ENCODE measurements at places on chromosomes 5 and 9.

DNA sequence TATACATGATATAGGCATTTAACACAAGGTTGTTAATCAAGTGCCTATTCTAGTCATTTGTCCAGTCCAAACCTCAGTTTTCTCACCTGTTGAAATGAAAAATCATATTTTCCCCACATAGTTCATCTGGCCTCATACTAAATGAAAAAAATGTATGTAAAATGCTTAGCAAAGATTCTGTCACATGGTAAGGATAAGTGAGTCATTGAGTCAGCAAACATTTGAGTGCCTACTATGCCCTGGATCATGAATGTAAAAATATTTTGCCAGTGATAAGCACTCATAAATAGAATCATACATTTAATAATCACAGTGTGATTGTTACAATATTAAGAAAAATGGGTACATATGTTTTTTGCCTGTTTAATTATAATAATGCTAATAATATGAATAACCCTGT is 181.2 kb upstream of the PAPPA start:
- DNase-seq: no peak

DNA sequence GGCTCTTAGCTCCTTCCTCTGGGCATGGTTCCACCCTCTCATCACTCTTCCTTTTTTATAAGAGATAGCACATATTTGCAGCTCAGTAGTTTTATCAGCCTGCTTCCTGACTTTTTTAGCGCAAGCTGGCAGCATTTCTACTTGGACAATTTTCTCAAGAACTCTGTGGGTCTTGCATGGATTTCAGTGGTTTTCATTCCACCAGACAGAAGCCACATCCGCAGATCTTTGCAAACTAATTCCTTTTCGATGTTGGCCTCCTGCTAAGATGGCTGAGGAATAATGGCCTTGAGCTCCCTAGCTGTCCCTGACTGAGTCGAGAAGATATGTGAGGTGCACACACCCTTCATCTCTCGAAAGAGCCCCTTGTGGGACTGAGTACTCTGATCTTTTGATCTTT is 49.5 kb downstream of the GALNT12 start:
- no peak for DNase-seq

DNA sequence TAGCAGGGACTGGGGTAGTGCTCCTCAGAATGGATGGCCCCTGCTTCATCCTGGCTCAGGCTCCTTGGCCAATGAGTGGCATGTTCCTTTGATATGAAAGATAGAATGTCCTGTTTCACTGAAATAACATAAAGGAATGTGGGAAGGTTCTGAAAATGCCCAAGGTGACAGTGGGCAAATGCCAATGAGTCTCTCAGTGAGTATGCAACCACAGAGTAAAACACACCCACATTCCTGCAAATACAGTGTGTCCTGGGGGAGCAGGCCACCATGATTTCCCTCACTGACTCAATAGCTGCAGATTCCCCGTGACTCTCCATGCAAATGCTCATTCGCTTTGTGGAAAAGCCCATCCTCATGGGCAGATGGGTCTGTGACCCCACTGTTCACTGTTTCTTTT is 36.4 kb downstream of the ZNF366 start:
- no peak for DNase-seq

GRCh38 chr5:141664733-141665461 is 13.7 kb upstream of the FCHSD1 start:
- peak; percentile 86 for DNase-seq

- DNase-seq: no peak
Measured at GRCh38 chr5:67366276-67366675, 169.7 kb upstream of the CD180 start.

DNA sequence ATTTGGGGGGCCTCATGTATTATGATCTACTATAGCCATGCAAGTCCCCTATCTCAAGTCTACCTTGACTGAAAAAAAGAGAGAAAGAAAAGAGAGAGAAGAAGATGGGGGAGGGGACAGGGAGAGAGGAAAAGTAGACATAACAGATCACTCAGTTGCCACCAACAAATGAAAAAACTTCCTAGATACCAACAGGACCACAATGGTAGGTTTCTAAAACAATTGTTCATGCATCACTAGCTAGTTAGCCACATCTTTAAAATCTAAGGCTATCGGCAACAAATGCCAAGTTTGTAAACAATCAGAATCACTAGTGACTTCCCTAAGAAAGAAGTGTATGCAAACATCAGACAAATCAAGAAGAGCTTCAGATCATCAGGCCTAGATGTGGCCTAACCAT is 328.2 kb downstream of the BNC2 start:
- no peak for DNase-seq

DNA sequence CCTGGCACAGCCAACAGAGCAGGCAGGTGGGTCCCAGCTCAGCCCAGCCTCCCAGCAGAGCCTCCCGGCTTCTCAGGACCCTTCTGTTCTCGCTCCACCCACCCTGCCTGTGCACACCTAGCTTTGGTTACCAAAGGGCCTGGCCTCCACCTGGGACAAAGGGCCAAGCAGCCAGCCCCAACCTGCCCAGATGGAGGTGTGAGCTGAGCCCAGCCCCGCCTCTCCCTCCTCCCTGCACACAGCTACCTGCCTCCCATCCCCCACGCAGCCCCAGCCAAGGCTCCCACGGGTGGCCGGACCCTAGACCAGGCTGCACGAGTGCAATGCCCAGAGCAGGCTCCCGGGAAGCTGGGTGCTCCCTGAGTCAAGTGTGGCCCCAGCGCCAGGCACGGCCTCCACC is 5.6 kb downstream of the TPRN start:
- DNase-seq: no peak

- no peak for DNase-seq
Measured at GRCh38 chr5:58617241-58617640, 34.4 kb downstream of the RAB3C start.

GRCh38 chr5:55758231-55758630 is 20.4 kb downstream of the DDX4 start:
- DNase-seq: no peak

GRCh38 chr5:14879937-14880589 is 8.5 kb upstream of the ANKH start:
- DNase-seq: no peak

- DNase-seq: no peak
Measured at GRCh38 chr5:124660229-124661093, 86.0 kb downstream of the ZNF608 start.

GRCh38 chr9:18361646-18362045 is 112.3 kb upstream of the ADAMTSL1 start:
- DNase-seq: no peak

DNA sequence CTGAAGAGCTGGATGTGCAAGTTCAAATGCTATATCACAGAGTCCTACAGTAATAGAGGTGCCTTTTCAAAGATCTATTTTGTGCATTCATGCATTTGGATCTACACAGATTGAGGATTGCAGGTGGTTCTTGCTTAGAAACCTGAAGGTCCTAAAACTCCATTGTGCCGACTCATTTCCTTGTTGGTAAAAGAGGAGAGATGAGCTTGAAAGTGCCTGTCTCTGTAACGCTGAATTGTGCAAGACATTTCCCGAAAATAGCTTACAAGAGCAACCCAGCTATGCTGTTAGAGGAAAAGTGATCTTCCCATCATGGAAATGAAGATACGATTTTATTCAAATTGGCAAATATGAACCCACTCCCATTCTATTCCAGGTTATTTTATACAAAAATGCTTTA is 110.7 kb upstream of the CXCL14 start:
- no peak for DNase-seq

DNA sequence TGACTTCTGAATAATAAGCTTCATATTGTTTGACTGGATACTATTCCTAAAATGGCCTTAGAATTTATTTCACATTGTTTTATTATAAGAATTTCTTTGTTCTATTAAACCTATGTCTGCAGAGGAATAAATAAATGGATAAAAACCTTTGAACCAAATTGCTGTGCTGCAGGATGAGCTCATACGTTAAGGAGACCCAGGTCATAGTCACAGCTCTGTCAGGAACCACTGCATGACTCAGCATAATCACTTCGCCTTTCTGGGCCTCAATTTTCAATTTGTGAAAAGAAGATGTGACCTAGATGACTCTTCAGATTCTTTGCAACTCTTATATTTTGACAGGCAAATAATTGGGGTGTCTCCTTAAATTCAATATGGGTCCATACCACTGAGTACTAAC is 36.7 kb upstream of the HMHB1 start:
- no peak for DNase-seq

- DNase-seq: no peak
Measured at GRCh38 chr9:97396256-97396655, 15.6 kb upstream of the TDRD7 start.

GRCh38 chr5:168962306-168962705 is 338.6 kb downstream of the SLIT3 start:
- DNase-seq: no peak

Measured in lower lobe of right lung (tissue), 2 donors.